AG10803 (cell line): ENCODE measurements at places on chromosomes 16 and 17.

GRCh38 chr17:74276051-74276476 lies 2.0 kb downstream of the DNAI2 start:
- no peak for DNase-seq

DNA sequence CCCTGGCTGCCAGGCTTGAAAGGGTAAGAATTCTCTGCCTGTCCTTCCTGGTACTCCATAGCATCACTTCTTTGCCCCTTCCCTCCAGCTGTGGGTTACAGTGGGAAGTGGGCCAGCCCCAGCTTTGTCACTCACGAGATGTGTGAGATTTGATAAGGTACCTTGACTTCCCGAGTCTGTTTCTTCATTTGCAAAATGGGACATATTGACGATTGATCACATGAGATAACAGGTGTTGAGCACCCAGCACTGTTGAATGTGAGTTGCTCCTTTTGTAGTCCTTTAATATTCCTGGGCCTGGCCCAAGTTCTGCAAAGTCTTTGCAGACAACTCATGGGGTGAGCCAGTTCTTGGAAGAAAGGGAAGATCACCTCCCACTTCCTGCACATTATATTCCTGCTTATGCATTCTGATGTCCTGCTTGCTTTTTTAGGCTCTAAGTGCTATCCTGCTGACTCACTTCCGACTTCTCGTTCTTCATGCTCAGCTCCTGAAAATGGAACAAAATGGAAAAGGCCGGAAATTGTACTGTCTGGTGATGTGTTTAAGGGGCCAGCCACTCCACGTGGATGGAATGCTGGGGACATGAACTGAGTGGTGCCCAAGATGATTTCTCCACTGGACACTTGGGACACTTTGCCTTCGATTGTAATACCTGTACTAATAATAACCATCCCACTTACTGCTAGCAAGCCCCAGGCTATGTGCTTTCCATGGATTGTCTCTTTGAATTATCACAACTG lies 8.3 kb upstream of the NLK start:
- peak; percentile 82 for DNase-seq

DNA sequence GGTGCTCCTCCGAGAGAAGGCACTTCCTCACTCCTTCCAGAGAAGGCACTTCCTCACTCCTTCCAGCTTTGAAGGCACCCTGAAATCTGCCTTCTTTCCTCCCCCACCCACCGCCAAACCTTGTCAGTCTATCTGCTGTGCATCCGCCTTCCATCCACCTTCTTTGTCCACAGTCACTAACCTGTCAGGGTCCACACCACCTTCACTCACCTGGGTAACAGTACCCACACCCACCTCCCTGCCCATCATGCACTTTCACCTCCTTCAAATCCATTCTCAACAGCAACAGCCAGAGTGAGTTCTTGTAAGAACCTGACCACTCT lies 5.2 kb downstream of the CCDC102A start:
- no peak for DNase-seq

- no peak for DNase-seq
Observed at GRCh38 chr16:81618187-81618586, 160.9 kb upstream of the PLCG2 start.

GRCh38 chr17:19554393-19554792 lies 20.7 kb downstream of the SLC47A1 start:
- DNase-seq: no peak

GRCh38 chr17:12536021-12536420 lies 129.7 kb upstream of the MYOCD start:
- DNase-seq: no peak

DNA sequence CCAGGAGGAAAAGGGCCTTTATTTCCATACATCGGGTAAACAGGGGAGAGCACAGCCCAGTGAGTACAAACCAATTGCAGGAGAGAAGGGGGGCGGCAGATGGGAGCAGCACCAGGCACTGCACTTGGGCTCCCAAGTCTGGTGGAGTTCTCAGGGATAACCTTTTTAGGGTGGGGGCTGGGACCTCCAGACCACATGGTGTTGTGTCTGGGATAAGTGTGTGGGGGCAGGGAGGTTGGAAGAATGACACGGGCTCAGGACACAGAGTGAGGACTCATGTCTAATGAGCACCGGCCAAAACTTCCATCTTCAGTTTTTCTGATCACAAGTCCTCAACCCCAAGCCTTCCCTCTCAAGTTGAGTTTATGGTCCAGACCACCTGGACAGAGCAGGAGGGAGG lies 30.6 kb downstream of the PIPOX start:
- DNase-seq: no peak

- peak; percentile 58 for DNase-seq
Observed at GRCh38 chr17:38730526-38731379, 612 bp downstream of the CISD3 start.

GRCh38 chr16:79845033-79845733 lies 244.6 kb upstream of the MAF start:
- no peak for DNase-seq

GRCh38 chr16:86002178-86002900 lies 103.4 kb downstream of the IRF8 start:
- no peak for DNase-seq

GRCh38 chr16:2006317-2006716 lies 3.3 kb downstream of the ZNF598 start:
- DNase-seq: no peak

GRCh38 chr17:10141436-10141835 lies 57.0 kb downstream of the GAS7 start:
- DNase-seq: no peak

DNA sequence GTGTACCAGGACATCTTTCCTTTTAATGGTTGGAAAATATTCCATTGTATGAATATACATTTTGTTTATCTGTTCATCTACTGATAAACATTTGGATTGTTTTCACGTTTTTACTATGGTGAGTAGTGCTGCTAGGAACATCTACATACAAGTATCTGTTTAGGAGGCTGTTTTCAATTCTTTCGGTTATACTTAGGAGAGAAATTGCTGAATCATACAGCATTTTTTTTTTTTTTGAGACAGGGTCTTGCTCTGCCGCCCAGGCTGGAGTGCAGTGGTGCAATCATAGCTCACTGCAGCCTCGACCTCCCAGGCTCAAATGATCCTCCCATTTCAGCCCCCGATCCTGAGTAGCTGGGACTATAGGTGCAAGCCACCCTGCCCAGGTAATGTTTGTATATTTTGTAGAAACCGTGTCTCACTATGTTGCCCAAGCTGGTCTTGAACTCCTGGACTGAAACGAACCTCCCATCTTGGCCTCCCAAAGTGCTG lies 122.9 kb downstream of the CRLF3 start:
- no peak for DNase-seq

- DNase-seq: no peak
Observed at GRCh38 chr16:1958715-1959268, 546 bp upstream of the NDUFB10 start.

DNA sequence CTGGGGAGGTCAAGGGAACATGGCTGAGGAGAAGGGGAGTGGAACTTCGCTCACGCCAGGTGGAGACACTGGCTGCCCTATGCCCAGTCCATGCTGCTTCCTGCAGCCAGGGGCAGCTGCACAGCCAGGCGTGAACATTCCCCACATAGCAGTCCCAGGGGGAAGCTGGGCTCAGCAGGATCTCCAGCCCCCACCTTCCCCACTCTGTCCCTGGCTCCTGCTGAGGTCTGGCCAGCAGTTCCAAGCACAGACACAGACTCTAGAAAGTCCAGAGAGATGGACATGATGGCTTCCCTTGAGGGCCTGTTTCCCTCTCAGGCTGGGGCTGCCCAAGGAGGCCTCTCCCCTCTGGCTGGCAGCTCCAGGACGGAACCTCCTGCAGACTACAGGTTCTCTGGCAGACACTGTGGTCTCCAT lies 9.3 kb downstream of the JUP start:
- DNase-seq: peak; percentile 20

DNA sequence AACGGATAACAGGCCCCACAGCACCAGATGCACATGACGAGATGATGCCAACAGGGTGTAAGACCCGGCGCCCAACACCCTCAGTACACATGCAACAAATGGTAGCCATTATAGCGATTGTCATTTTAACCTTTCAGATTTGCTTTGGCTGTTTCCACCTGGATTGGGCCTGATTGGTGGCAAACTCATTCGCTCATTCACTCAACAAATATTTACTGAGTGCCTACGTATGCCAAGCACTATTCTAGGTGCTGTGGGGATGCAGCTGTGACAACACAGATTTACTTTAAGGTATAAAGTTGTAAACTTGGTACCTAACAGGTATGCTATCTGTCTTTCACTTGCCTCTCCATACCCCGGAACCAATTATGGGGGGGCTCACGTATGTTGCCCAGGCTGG lies 66.8 kb downstream of the SRCIN1 start:
- no peak for DNase-seq

DNA sequence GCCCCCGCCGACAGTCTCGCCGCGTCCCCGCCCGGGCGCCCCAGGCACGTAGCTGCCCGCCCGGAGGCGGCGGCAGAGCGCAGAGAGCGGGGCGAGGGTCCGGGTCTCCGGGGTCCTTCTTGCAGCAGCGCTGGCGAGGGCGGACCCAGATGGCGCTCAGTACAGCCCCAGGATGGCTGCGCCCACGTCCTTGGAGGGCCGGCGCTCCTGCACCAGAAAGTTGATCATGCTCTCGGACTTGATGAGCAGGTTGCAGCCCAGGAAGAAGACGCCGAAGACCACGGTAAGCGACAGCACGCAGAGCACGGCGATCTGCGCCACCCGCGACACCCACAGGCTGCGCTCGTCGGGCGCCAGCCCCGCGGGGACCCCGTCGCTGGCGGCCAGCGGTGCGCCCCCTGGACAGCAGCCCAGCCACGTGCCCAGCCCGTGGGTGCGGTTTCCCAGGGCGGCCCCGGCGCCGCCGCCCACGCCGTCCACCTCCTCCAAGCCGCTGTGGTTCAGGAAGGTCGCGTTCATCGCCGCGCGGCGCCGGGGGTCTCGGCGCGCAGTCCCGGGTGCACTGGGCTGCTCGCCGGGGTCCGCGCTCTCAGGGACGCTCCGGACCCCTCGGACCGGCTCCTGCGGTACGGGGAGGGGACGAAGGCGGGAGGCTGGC lies 435 bp downstream of the RPRML start:
- no peak for DNase-seq
